Right lobe of liver (tissue), 6 donors: ENCODE measurements at places on chromosomes 3 and 15. TPM values are rescaled to one million over a fixed set of nuclear protein-coding genes. Genes with fewer than 3 reads are reported as not detected.

DNA sequence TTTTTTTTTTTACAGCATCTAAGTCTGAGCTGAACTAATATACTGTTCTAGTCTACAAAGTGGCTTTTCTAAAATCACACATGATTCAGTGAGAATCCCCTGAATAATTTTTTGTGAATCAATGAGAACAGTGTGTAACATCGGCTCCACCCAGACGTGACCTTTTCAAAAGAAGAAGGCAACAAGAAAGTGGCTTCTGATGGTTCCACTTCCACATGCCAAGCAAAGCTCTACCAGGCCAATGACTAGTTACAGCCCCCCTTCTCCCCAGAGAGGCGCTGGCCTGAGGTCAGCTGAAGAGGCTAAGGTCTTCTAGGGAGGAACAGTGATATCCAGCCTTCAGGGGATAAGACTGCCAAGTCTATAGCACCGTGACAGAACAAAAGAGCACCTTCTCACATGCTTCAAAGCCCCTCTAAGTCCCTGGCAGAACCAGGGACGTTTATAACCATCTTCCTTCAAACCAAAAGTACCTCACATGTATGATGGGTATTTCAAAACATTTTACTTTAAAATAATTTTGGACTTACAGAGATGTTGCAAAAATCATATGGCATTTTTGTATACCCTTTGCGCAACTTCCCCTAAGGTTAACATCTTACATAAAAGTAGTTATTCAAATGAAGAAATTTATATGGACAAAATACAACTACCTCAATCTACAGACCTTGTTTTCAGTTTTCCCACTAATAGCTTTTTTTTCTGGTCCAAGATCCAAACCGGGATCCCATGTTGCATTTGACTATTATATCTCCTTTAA is 177.9 kb downstream of the OSBPL10 start:
- no peak overlapping the region for H3K27ac ChIP-seq
- H3K36me3 ChIP-seq, result no peaks in the 10 kb centered on the region
- DNase-seq, result no peak
- H3K4me1 ChIP-seq, result no peaks in the 10 kb centered on the region
- H3K4me3 ChIP-seq, result no peak overlapping the region

DNA sequence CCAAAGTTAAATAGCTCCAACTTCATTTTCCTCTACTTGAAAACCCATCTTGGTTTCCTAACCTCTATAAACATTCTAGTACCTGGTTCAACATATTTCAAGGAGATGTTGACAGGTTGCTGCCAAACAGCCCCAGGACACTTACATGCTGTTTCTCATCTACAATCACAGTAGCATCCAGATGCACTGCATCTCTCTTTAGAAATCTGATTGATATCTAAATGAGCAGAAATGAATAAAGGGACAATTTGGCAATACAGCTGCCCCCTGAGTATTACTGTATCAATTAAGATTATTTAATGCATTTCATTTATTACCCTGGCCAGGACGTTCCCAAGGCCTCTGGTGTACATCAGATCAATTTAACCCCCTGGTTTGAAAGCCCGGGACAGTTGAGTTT is 74.0 kb downstream of the SSR3 start:
- H3K36me3 ChIP-seq, result no peaks in the 10 kb centered on the region
- H3K4me3 ChIP-seq, result no peak overlapping the region
- no peaks in the 10 kb centered on the region for H3K4me1 ChIP-seq
- H3K27ac ChIP-seq, result no peak overlapping the region
- no peaks in the 10 kb centered on the region for H3K27me3 ChIP-seq

DNA sequence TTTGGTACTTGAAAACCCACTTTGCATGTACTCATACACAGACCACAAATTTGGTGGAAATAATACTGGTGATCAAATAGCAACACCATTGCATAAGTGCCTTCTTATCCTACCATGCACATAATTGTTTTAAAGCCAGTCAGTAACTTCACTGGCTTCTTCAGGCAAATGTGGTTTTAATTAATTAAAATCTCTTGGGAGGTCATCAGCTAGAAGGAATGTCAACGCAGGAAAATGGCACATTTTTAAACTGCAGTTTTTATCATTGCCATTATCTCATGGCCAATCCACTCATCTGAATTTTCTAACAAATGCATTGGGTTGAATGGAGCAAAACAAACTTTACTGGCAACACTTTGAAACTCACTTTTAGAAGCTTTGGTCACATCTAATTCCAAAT is 105.7 kb upstream of the ZPLD1 start:
- no peak overlapping the region for H3K4me3 ChIP-seq
- no peaks in the 10 kb centered on the region for H3K4me1 ChIP-seq
- H3K27ac ChIP-seq, result no peak overlapping the region
- no peaks in the 10 kb centered on the region for H3K36me3 ChIP-seq

DNA sequence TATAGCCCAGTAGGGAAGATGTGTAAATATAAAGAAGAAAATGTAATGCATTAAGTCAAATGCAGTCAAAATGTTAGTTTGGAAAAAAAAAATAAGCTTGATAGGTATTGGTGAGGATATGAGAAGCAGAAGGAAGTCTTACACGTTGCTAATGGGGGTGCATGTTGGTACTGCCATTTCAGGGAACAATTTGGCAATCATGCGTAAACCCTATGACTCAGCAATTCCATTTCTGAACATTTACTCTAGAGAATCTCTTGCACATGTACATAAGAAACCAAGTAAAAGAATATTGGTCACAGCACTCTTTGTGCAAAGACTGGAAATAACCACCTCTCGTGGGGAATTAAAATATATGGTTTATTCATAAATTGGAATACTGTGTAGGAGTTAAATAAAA is 35.5 kb upstream of the TIMP4 start:
- no peak overlapping the region for H3K4me3 ChIP-seq
- H3K27me3 ChIP-seq, result no peaks in the 10 kb centered on the region
- no peaks in the 10 kb centered on the region for H3K36me3 ChIP-seq
- H3K27ac ChIP-seq, result no peak overlapping the region
- H3K4me1 ChIP-seq, result no peaks in the 10 kb centered on the region

- H3K36me3 ChIP-seq, result no peaks in the 10 kb centered on the region
- H3K4me3 ChIP-seq, result no peak overlapping the region
- no peak for DNase-seq
These were observed 100.0 kb downstream of the TBC1D5 start for GRCh38 chr3:17642474-17642873.

- no peaks in the 10 kb centered on the region for H3K27me3 ChIP-seq
- DNase-seq, result no peak
- no peak overlapping the region for H3K4me3 ChIP-seq
- H3K4me1 ChIP-seq, result no peaks in the 10 kb centered on the region
- no peaks in the 10 kb centered on the region for H3K36me3 ChIP-seq
These were observed 108.2 kb downstream of the TBL1XR1 start for GRCh38 chr3:177089110-177089509.

DNA sequence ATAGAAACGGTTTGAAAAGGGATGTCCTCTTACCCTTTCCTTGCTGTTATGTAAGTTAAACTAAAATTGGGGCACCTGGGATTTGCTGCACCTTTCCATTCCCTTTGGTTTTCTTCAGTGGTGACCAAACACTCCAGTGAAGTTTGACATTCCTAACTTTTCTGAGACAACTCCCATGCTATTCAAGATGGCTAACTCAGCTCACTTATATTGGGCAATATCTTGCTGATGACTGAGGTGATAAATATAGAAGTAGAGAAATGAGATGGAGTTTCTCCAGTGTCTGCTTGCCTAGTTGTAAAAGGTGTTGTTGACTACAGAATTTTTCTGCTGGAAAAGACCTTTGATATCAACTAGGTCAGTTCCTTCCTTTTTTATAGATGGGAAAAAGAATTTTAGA is 291.8 kb downstream of the GAP43 start:
- H3K4me1 ChIP-seq, result no peaks in the 10 kb centered on the region
- no peak overlapping the region for H3K4me3 ChIP-seq
- no peak for DNase-seq
- H3K27me3 ChIP-seq, result no peaks in the 10 kb centered on the region

GRCh38 chr15:40330368-40330836 is 6.9 kb downstream of the INAFM2 start:
- no peaks in the 10 kb centered on the region for H3K4me1 ChIP-seq
- no peak for DNase-seq
- no peaks in the 10 kb centered on the region for H3K36me3 ChIP-seq
- no peak overlapping the region for H3K4me3 ChIP-seq

- H3K36me3 ChIP-seq, result no peaks in the 10 kb centered on the region
- peak overlapping the region; percentile 61 for H3K27ac ChIP-seq
- H3K4me3 ChIP-seq, result no peak overlapping the region
- H3K27me3 ChIP-seq, result no peaks in the 10 kb centered on the region
These were observed 55.6 kb downstream of the SMAD3 start for GRCh38 chr15:67120839-67121643.

GRCh38 chr3:129122412-129123011 is 908 bp upstream of the RAB43 start:
- no peaks in the 10 kb centered on the region for H3K4me1 ChIP-seq
- H3K27ac ChIP-seq, result peak overlapping the region; percentile 47
- no peaks in the 10 kb centered on the region for H3K27me3 ChIP-seq
- H3K4me3 ChIP-seq, result no peak overlapping the region

DNA sequence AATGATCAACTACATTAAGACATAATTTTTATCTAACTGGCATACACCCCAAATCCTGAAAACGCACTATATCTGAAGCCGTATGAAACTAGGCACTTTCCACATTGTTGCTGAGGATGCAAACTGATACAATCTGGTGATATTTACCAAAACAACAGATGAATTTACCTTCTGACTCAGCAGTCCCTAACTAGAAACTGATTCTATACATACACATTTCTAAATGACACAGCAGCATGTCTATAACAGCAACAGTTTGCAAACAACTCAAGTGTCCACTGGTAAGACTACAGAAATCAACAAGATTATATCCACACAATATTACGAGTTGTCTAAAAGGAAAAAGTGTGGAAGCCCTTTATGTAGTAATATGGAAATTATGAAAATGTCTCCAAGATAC is 22.9 kb downstream of the SECISBP2L start:
- H3K27me3 ChIP-seq, result no peaks in the 10 kb centered on the region
- no peak overlapping the region for H3K4me3 ChIP-seq
- DNase-seq, result no peak
- no peaks in the 10 kb centered on the region for H3K36me3 ChIP-seq
- H3K27ac ChIP-seq, result no peak overlapping the region

- no peaks in the 10 kb centered on the region for H3K27me3 ChIP-seq
- no peaks in the 10 kb centered on the region for H3K4me1 ChIP-seq
- H3K27ac ChIP-seq, result no peak overlapping the region
- no peaks in the 10 kb centered on the region for H3K36me3 ChIP-seq
These were observed 93.2 kb downstream of the FILIP1L start for GRCh38 chr3:100020876-100021644.

GRCh38 chr3:24012589-24013269 is 67.6 kb downstream of the NR1D2 start:
- no peaks in the 10 kb centered on the region for H3K27me3 ChIP-seq
- H3K4me1 ChIP-seq, result no peaks in the 10 kb centered on the region
- H3K4me3 ChIP-seq, result no peak overlapping the region
- DNase-seq, result no peak
- no peaks in the 10 kb centered on the region for H3K36me3 ChIP-seq

DNA sequence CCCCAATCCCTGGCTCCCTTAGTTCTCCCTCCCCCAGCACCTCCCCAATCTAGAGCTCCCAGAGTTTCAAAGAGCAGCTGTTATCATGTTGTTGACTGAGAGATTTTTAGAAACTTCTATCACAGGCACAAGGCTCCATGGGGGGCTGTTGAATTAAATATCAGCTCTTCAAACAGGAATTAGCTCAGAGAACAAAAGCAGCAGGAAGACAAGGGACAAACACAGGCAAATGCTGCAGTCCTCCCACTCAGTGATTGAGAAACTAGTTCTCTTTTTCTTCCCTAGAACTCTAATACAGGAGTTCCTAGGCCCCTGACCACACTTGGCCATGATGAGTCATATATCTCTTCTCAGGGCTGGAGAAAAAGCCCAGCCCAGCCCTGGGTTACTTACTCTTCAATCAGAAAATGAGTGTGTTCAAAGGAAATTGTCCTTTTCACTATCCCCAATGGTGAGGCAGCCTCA is 262.1 kb downstream of the IGSF11 start:
- no peaks in the 10 kb centered on the region for H3K36me3 ChIP-seq
- no peaks in the 10 kb centered on the region for H3K27me3 ChIP-seq

- DNase-seq, result no peak
- peaks cover 9% of the 10 kb centered on the region for H3K4me1 ChIP-seq
- H3K4me3 ChIP-seq, result no peak overlapping the region
These were observed 96.2 kb upstream of the ARHGEF26 start for GRCh38 chr3:154025007-154025406.

- no peak overlapping the region for H3K27ac ChIP-seq
- H3K36me3 ChIP-seq, result no peaks in the 10 kb centered on the region
- no peak overlapping the region for H3K4me3 ChIP-seq
- H3K27me3 ChIP-seq, result no peaks in the 10 kb centered on the region
These were observed 250.2 kb upstream of the ATP10A start for GRCh38 chr15:26113296-26113695.

DNA sequence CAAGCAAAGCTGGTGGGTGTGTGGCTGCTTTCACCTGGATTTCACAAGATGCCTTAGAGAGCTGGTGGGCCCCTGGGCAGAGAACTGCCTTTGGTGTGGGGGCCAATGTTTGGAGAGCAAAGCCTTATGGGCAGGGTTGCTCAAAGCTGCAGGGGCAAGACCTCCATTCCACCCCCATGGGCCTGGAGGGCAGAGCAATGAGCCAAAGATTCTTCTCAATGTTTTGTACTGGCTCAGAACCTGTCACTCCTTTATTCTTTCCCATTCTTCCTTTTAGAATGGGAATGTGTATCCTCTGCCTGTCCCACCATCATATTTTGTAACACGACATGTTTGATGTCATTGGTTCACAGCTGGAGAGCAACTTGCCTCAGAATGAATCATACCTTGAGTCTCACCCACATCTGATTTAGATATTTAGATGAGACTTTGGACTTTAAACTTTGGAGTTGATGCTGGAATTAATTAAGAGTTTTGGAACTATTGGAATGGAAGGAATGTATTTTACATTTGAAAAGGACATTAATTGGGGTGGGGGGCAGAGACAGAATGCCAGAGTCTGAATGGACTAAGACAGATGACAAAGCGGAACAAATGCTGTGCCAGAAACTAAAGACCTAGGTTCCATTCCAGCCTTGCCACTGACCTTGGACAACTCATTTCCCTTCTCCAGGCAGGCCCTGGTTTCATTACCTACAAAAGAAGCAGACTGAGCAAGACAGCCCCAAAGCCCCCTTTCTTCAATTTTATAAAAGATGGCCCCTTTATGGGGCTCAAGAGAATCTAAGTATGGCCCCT is 72.9 kb downstream of the DAPK2 start:
- H3K36me3 ChIP-seq, result no peaks in the 10 kb centered on the region
- H3K4me1 ChIP-seq, result no peaks in the 10 kb centered on the region
- DNase-seq, result no peak

GRCh38 chr15:68558318-68559305 is 20.2 kb upstream of the CORO2B start:
- H3K27me3 ChIP-seq, result no peaks in the 10 kb centered on the region
- no peak overlapping the region for H3K27ac ChIP-seq
- no peak for DNase-seq
- H3K36me3 ChIP-seq, result no peaks in the 10 kb centered on the region

The GOLGA8T gene
- total RNA-seq, result not detected

The SCN11A gene
- total RNA-seq, result 0.12 TPM

The RPL32 gene
- total RNA-seq, result 455 TPM

The ALG1L2 gene
- total RNA-seq, result not detected

The BDH1 gene
- 366 TPM for total RNA-seq

The TEX264 gene
- 44.2 TPM for total RNA-seq

The CYFIP1 gene
- 73.2 TPM for total RNA-seq

The HHATL gene
- total RNA-seq, result 0.29 TPM

The CCR3 gene
- not detected for total RNA-seq
